ENCODE measurements at places on chromosomes 1 and 21. TPM values are rescaled to one million over a fixed set of nuclear protein-coding genes. Genes with fewer than 3 reads are reported as not detected.

The ADAMTS5 gene
- 16.0 TPM for polyA plus RNA-seq

The DNASE2B gene
- not detected for polyA plus RNA-seq

The HUNK gene
- polyA plus RNA-seq: 15.9 TPM

The SESN2 gene
- polyA plus RNA-seq: 20.7 TPM

The ADORA3 gene
- 0.78 TPM for polyA plus RNA-seq

The CATSPERE gene
- 1.8 TPM for polyA plus RNA-seq

The SLC5A9 gene
- polyA plus RNA-seq: 8.9 TPM

The TAS1R1 gene
- polyA plus RNA-seq: 0.21 TPM

The GRHL3 gene
- 5.5 TPM for polyA plus RNA-seq

The TMPRSS2 gene
- 32.1 TPM for polyA plus RNA-seq

The OR10J1 gene
- polyA plus RNA-seq: not detected

The WNT2B gene
- polyA plus RNA-seq: 2.9 TPM

The ORC1 gene
- 7.7 TPM for polyA plus RNA-seq

The TINAGL1 gene
- polyA plus RNA-seq: 47.4 TPM

The NUP210L gene
- 0.16 TPM for polyA plus RNA-seq

The BRINP2 gene
- not detected for polyA plus RNA-seq

The GBP6 gene
- polyA plus RNA-seq: 0.07 TPM

The SVBP gene
- 68.3 TPM for polyA plus RNA-seq

The GBP7 gene
- polyA plus RNA-seq: 0.16 TPM

The HSD3B1 gene
- polyA plus RNA-seq: 0.17 TPM

The CHD1L gene
- polyA plus RNA-seq: 65.6 TPM

The TMEM82 gene
- 4.5 TPM for polyA plus RNA-seq

The GLUL gene
- 322 TPM for polyA plus RNA-seq

The SPATA46 gene
- 2.1 TPM for polyA plus RNA-seq

The LCE3E gene
- not detected for polyA plus RNA-seq

The ZNF695 gene
- 3.4 TPM for polyA plus RNA-seq

The CA6 gene
- 0.11 TPM for polyA plus RNA-seq

The AIRE gene
- polyA plus RNA-seq: 0.44 TPM

The PIK3CD gene
- 10.4 TPM for polyA plus RNA-seq

The TMCO1 gene
- polyA plus RNA-seq: 156 TPM

The TRIM67 gene
- polyA plus RNA-seq: 0.10 TPM

The RGS13 gene
- not detected for polyA plus RNA-seq

The PALMD gene
- polyA plus RNA-seq: 1.9 TPM

The PTAFR gene
- polyA plus RNA-seq: 2.4 TPM

The HMGCS2 gene
- 85.1 TPM for polyA plus RNA-seq

The OPN3 gene
- polyA plus RNA-seq: 49.4 TPM

The CD5L gene
- polyA plus RNA-seq: not detected

The KPRP gene
- not detected for polyA plus RNA-seq

The BRINP3 gene
- polyA plus RNA-seq: 3.9 TPM

The ZP4 gene
- polyA plus RNA-seq: not detected

Measured in renal pelvis (tissue), 12 donors.